ENCODE measurements at places on chromosomes 7 and 10.
A peak's percentile ranks its signal among the peaks of the same experiment; 100 is the strongest.

- no peak for DNase-seq
Measured at GRCh38 chr7:48876087-48876486, 48.3 kb upstream of the CDC14C start.

DNA sequence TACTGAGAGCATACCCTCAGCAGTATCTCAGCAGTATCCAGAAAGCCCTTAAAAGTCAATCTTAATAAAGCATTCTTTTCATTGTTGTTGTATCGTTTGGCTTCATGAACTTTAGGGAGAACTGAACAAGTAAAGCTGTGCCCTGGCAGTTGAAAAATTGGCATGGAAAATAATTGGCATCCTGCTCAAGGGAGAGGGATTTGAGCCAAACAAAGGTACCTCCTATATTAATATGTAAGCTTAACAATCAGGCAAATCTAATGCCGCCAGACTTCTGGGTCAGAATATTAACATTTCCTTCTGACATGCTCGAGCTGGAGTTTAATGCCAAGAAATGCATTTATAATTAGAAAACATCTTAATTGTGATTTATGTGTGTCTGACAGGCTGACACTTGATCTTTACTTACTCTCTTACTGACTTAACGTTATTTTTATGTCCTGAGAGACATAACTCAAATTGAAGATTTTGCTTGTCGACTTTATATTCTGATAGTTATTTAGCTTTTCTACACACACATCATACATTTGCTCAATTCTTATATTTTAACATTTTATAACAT is 42.1 kb upstream of the PCDH15 start:
- no peak for DNase-seq

- DNase-seq: no peak
Measured at GRCh38 chr7:75772081-75773077, at the start of gene CCL26. Gene CCL26 (minus strand): TSS chr7:75772211. CDS start chr7:75772176, 35 bp downstream.

DNA sequence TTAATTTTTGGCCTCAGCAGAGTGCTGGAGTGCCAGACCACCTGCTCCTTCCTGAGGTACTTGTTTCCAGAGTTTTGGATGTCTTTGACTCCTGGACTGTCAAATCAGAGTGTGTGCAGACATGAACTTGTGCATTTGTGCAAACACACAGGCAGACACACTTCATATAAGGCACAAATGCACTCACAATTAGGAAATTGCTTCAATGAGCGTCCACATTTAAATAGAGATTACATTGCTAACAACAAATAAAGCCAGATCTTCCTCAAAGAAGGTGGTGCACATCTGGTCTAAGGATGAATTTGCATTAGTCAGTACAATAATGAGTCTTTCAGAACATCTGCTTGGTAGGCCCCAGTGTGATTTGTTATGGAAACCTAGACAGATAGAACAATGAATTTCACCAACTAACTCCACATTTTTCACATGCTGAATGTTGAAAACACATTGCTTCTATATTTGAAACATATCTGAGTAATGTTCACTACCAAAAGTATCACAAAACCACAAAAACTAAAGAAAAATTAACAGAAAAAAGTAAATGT is 266.7 kb upstream of the INHBA start:
- no peak for DNase-seq

GRCh38 chr10:86363184-86363832 is 3.3 kb downstream of the GRID1 start:
- no peak for DNase-seq

GRCh38 chr7:40717242-40717641 is 582.4 kb downstream of the SUGCT start:
- peak; percentile 2 for DNase-seq

DNA sequence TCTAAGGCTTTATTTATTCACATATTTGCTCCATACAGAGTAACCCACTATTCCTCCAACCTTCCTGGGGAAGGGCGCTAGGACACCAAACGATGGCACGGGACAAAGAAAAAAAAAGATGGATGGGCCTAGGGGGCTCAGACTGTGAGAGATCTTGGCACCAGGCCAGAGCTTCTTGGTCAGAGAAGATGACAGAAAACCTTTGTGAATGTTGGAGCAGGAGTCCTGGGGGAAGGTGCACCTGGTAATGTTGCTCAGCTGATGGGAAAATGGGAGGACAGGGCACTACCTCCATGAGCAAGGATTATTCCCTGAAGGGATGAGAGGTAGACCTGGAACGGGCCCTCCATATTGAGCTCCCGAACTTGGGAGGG is 1.4 kb upstream of the SH3PXD2A start:
- DNase-seq: no peak

DNA sequence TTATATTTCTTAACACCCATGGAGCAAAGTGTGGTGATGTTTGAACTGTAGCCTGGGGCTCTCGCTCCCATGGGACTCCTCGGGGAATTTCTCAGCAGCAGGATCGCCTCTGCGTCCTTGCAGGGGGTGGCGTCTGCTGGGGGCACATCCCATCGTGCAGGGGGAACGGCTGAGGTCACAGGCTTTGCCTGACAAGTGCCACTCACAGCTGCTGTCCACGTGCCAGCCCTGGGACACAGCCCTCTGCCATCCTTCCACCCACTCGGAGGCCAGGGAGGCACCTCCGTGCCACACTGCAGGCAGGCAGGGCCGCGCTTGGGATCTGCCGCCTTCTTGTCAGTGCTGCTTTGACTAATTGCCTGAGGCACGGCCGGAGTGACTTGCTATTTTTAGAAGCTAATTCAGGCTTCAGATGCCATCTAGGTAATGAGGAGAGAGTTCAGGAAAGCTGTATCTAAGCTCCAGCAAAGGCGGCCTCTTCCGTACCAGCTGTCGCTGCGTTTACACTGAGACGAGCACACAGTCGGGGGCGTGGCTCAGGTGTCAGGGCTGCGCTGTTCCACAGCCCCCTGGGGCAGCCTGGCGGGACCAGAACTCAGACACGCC is 45.7 kb downstream of the PITRM1 start:
- no peak for DNase-seq

GRCh38 chr10:90321132-90321816 is 536.6 kb downstream of the HTR7 start:
- no peak for DNase-seq

DNA sequence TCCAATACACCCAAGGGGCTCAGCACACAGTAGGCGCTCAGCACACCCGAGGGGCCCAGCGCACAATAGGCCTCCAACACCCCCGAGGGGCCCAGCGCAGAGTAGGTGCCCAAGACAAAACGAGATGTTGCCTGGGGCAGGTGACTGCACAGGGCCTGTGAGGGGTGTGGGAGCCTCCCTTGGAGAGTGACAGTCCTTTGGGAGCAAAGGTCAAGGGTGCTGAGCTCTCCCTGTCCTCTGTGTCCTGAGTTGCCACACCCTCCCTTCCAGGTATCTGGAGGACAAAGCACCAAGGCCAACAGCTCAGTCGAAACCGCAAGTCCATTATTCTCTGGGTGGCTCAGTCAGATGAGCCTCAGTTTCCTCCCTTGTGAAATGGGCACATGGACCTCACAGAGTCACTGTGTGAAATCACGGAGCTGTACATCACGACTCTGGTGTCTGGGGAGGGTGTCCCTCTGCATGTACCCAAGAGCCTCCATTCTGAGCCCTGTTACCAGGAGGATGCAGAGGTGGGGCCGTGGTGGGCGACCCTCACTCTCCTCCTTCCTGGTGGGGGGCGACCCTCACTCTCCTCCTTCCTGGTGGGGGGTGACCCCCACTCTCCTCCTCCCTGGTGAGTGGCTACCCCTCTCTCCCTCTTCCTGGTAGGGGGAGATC is 81.3 kb downstream of the FOXL3 start:
- peak; percentile 10 for DNase-seq

Data from OCI-M1 (cell line).